NCI-H524 treated with DMSO at 0.1 percent for 48 hours (cell line): ENCODE measurements at places on chromosomes 16 and 17.

DNA sequence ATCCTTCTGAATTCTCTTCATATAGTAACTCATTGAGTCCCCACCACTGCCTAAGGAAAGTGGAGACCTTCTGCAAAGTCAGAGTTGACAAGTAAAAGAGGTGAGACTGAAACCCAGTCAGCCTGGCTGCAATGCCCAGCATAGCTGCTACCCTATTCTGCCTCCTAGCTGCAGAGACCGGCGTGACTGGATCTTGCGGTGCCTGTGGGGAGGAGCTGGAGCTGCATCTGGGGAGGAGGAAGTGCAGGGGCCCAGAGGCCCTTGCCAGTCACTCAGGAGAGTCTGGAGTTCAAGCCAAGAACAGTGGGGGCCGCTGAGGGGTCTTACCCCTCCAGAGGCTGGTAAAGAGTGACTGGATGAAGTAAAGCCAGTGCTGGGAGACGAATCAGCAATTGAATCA, 35.0 kb upstream of the ZNF423 start:
- DNase-seq, result no peak

- DNase-seq, result no peak
Observed at GRCh38 chr17:41678907-41679739, 9.6 kb upstream of the EIF1 start.

DNA sequence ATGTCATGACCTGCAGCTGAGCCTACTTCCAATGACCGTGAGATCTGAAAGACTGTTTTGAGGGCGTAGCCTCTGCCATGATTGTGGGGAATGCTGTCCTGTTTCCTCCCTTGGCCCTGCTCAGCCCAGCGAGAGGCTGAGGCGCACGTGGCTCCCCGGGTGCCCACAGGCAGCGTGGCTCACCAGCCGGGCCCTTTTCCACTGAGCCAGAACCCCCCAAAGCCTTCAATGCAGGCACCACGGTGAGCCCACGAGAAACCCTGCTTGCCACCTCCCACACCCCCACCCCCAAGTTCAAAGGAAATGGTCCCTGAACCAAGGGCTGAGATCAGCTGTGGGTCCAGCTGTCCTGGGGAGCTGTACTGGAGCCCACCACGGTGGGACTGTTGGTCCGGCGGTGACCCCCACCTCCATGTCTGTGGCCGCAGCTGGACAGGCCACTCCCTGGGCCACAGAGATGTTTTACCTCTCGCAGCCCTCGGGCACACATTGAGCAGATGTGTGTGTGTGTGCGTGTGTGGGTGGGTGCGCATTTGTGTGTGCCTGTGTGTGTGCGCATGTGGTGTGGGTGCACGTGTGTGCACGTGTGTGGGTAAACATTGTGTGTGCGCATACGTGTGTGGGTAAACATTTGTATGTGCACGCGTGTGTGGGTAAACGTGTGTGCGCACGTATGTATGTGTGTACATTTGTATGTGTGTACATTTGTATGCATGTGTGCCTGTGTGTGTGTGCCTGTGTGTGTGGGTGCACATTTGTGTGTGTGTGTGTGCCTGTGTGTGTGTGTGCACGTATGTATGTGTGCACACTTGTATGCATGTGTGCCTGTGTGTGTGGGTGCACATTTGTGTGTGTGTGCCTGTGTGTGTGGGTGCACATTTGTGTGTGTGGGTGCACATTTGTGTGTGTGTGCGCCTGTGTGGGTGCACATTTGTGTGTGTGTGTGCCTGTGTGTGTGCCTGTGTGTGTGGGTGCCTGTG, 5.0 kb upstream of the MC1R start:
- no peak for DNase-seq

- no peak for DNase-seq
Observed at GRCh38 chr16:15521390-15521757, 87.0 kb downstream of the BMERB1 start.

GRCh38 chr16:12362482-12363458, 386.2 kb downstream of the SNX29 start:
- no peak for DNase-seq

- DNase-seq, result no peak
Observed at GRCh38 chr17:6496116-6496481, 51.8 kb downstream of the PIMREG start.

DNA sequence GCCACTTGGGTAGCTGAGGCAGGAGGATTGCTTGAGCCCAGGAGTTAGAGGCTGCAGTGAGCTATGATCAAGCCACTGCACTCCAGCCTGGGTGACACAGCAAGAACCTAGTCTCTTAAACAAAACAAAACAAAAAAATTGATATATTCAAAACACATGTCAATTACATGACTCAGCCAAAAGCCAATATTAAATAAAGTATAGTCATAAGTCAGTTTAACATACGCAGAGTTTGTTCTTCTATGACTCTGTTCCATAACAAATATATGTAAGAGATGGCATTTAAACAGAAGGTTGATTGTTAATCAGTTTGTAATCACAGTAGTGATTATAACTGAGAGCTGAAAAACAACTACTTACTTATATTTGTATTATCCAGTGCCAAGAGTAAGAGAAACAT, 106.5 kb downstream of the CDH8 start:
- DNase-seq, result no peak

DNA sequence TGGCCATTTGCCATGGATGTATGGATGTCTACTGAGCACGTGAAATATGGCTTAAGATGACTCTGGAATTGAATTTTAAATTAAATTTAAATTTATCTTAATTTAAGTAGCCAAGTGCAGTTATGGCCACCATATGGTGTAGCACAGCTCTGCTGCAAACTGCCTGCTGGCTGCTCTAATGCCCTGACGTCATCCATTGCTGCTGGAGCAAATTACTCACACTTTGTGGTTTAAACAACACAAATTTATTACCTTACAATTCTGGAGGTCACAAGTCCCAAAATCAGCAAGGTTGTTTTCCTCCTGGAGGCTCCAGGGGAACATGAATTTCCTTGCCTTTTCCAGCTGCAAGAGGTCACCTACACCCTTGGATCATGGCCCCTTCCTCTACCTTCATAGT, 679.3 kb upstream of the EEF2KMT start:
- DNase-seq, result no peak

DNA sequence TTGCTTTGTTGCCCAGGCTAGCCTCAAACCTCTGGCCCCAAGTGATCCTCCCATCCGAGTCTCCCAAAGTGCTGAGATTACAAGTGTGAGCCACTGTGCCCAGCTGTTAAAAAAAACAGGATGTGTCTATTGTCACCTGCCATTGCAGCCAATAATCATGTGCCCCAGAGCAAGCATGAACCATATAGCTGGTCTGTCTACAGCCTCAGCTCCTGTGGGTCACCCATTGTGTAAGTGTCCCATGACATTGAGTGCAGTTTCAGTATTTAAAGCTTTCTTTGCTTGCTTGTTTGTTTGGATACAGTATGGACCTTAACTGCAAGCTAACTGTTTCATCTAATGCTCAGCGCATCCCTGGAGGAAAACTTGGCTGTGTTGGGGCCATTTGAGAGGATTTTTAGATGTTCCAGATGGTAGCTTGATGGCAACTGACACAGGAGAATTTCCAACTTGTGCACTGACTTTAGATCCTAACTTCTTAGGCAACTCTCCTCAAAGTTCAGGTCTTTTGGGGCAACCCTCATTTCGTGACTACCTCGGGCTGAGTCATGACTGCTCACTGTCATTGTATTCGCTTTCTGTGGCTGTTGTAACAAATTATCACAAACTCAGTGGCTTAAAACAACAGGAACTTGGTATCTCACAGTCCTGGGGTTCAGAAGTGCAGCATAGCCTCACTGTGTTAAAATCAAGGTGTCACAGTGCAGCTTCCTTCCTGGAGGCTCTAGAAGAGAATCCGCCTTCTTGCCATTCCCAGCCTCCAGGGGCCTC, 30.3 kb upstream of the ADORA2B start:
- DNase-seq, result no peak

GRCh38 chr17:4426499-4427208, 7.1 kb upstream of the SPNS3 start:
- DNase-seq, result no peak

GRCh38 chr17:72971226-72971880, 121.1 kb downstream of the SLC39A11 start:
- DNase-seq, result no peak

- DNase-seq, result no peak
Observed at GRCh38 chr17:49552070-49552751, 23.5 kb upstream of the NXPH3 start.

DNA sequence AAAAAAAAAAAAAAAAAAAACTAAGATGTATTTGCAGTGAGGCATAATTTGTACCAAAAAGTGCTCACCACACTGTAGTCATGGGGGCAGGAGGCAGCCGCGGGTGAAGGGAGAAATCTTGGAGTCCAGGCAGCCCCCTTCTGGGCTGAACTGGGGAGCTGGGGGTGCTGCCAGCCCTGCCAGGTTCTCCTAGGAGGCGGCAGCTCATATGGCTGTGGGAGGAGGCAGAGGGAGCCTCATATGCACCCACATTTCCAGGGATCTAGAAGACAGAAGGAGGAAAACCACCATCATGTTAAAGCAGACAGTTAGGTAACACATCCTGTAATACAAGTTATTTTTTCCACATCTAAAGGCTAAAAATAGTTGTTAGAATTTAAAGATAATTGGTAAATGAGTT, 16.3 kb downstream of the MAPT start:
- DNase-seq, result no peak

GRCh38 chr17:67605256-67605912, 112.4 kb upstream of the NOL11 start:
- DNase-seq, result no peak

GRCh38 chr17:59139939-59140338, 15.0 kb downstream of the SKA2 start:
- DNase-seq, result no peak
